AG04449 (cell line): ENCODE measurements at places on chromosomes 16 and 17.

GRCh38 chr17:44067545-44067940 lies 1.1 kb upstream of the LSM12 start:
- DNase-seq: no peak

DNA sequence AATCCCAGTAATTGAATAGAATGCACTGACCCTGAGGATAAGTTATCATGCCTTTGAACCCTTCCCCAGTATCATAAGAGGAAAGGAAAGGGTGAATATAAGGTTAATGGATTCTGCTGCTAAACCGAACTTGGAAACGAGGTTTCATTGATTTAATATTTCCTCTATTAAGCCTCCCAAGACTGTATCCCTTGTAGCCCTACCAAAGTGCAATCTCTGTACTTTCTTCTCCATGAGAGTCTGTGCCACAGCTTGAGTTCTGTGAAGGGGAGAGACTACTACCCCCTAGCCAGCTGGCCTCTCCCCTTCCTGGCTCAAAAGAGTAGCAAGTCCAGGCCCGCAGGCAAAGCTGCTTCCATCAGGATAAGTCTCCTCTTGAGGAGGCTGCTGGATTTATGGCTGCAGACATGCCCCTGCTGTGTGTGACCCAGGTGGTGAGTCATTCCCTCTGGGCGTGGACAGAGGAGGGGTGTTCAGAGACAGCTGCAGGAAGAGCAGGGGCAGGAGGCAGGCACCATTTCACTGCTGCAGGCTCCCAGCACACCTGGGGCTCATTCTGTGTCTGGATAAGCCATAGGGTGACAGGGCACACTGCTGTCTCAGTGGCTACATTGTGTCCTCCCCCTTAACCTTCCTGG lies 58.4 kb downstream of the TOM1L2 start:
- DNase-seq: peak; percentile 59

- DNase-seq: peak; percentile 31
These were observed 38.8 kb downstream of the C16orf95 start for GRCh38 chr16:87278191-87279093.

DNA sequence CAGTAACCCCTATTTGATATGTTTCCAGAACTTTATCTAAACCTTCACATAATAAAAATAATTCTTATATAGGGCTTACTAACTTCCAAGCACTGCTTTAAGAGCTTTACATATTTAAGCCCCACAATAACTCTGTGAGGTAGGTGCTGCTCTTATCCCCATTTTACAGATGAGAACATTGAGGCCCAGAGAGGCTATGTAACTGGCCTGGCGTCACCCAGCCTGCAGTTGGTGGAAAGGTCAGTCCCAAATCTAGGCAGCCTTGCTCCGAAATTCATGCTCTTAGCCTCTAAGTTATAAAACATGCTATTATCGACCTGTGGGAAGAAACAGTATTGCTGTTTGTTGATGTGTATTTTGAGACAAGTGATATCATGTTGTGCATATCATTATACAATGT lies 9.0 kb downstream of the NLRC5 start:
- DNase-seq: no peak

- no peak for DNase-seq
These were observed 67.1 kb downstream of the CLEC18A start for GRCh38 chr16:70018254-70018653.

GRCh38 chr16:89315791-89316581 lies 98.5 kb downstream of the ZNF778 start:
- DNase-seq: no peak

- DNase-seq: no peak
These were observed 45.8 kb downstream of the STAT3 start for GRCh38 chr17:42342242-42343008.

DNA sequence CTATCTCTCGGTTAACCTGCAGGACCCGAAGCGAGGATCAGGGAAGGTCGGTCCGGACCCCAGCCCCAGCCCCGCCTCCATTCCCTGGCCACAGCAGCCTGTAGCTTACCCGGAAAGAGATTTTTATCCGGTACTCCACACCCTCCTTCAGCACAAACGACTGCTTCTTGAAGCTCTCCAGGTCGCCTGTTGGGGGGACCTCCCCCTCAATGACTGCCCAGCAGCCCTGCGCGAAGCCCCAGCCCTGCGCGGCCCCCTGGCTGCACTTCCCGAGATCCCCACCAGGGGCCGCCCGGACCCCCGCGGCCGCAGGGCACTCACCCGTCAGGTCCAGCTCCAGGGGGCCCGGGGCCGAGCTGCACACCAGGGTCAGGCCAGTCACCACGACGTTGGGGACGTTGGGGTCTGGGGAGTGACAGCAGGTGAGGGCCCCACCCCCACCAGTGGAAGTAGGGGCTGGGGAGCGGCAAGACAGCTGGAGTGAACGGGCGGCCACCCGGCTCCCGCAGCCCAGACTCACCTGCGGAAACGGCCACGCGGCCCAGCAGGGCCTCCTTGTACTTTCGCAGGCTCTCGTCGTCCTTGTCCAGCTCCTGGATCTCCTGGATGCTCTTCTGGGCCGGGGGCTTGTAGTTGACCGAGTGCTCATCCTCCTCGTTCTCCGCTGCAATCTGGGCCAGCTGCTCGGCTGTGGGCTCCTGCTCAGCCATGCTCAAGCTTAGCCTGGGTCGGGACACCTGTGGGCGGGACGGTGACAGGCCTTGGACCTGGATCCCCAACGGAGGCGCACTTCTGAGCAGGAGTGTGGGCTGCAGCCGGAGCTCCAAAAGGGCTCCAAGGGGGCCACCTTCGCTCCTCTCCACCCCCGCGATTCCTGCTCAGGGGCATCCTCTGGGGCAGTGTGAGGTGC lies 1.7 kb downstream of the ARHGDIA start:
- no peak for DNase-seq

DNA sequence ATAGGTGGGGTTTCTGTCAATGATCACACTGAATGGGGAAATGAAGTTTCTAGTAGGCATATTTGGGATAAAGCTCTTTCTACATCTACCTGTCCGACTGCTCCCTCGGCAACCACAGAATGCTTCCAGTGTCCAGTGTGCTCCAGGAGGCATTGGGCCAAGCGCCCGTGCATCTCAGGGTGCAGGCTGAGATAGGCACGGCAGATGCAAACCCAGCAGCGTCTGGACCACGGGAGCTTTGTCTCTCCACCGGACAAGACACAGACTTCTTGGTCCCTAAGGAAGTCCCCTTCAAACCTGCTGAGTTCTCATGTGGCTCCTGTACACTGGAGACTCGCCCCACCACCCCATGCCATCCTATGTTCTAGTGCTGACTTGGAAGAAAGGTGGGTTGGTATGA lies 202.8 kb downstream of the RPTOR start:
- no peak for DNase-seq

GRCh38 chr17:307741-308507 lies 44.7 kb downstream of the RPH3AL start:
- no peak for DNase-seq

GRCh38 chr17:37774504-37774903 lies 29.6 kb upstream of the HNF1B start:
- DNase-seq: no peak

- no peak for DNase-seq
These were observed 23.5 kb downstream of the TNRC6A start for GRCh38 chr16:24753000-24753399.

DNA sequence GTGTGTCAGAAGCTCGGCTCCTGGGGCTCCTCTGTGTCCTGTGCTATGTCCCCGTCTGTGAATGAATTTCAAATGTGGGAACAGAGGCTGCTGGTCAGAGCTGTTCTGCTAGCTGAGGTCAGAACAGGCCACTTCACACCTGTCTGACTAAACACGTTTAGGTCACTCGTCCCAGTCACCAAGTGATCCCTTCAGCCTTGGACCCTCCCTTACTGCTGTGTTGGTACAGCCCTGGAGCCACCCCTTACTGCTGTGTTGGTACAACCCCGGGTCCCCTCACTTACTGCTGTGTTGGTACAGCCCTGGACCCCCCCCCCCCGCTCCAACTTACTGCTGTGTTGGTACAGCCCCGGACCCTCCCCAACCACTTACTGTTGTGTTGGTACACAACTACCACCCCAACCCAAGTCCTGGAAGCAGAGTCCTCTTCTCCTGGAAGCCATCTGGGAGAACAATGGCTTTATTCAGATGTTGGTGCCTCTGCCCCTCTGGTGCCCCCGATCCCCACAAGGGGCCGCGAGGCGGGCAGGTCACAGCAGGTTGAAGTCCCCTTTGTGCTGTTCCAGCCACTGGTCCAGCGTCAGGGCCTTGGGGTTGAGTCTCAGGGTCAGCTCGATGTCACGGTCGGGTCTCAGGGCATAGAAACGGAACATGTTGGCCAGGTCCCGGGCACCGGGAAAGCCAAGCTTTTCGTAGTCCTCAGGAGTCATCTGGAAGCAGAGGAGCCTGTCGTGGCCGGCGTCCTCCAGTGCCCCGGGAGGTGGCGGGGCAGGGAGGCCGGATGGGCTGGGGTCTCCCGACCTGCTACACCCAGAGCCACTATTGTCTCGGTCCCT lies 13.0 kb downstream of the NMRAL1 start:
- no peak for DNase-seq

GRCh38 chr16:64445649-64446048 lies 676.2 kb downstream of the CDH11 start:
- no peak for DNase-seq

GRCh38 chr17:17018612-17019429 lies 23.4 kb upstream of the MPRIP start:
- no peak for DNase-seq

DNA sequence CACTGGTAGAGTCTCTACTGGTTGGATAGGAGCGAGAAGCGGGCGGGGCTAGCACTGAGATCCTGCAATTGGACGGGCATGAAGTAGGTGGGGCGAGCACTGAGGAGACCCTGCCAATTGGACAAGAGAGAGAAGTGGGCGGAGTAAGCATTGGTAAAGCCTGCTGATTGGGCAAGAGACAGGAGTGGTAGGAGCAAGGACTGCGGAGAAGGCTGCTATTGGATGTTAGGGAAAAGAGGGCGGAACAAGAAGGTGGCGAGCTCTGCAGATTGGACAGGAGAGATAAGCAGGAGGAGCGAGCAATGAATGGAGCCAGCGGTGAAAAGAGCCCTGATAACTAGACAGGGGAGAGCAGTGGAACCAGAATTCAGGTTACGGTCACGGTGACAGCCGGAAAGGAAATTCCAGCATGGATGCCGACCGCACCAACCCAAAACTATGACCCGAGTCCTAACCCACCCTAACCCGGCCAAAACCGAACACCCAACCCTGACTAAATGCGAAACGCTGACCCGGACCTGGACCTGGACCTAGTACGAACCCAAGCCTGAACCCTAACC lies 4.8 kb downstream of the SCGB1C2 start:
- no peak for DNase-seq

DNA sequence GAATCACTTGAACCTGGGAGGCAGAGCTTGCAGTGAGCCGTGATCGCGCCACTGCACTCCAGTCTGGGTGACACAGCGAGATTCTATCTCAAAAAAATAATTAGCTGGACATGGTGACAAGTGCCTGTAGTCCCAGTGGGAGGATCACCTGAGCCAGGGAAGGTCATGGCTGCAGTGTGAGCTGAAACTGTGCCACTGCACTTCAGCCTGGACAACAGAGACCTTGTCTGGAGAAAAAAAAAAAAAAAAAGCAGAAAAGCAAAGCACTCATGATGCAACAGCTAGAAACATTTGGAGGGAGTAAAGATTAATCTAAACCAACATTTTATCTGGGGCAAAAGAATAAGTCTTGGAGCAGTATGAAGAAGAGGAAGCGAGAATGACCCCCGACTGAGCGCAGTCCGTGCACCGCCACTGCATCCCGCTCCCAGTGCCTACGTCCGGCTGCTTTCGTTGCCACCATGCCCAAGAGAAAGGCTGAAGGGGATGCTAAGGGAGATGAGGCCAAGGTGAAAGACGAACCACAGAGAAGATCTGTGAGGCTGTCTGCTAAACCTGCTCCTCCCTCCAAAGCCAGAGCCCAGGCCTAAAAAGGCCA lies 8.2 kb downstream of the PRPSAP1 start:
- no peak for DNase-seq

GRCh38 chr16:11946433-11946832 lies 4.6 kb upstream of the NPIPB2 start:
- no peak for DNase-seq

DNA sequence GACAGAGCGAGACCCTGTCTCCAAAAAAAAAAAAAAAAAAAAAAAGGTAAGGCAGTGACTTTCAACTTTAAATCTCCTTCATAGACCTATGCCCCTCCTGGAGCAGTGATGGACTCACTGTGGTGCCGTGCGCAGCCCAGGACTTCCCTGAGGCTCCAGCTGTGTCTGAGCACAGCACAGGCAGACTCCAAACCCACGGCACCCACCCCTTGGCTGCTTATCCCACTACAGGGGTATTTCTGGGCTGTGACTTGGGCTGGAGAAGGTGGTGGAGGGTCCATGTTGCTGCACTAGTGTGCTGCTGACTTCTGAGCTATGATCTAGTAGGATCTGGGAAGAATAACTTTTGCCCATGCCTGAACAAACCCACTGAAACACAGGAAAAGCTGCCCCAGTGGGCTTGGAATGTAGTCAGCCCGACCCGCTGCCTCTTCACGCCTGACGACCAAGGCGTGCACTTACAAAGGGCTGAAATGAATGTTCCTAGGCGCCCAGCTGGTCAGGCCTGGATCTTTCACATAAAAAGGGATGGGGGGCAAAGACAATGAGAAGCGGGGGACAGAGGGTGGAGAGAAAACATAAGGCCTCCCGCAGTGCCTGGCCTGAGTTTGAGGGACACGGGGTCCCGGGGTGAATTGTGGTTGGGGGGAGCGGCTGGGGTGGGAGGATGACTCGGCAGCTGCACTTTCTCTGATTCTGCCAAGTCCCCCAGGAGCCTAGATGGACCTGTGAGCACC lies 83.0 kb downstream of the IRF8 start:
- no peak for DNase-seq

GRCh38 chr16:28865722-28866453 lies 2.2 kb downstream of the SH2B1 start:
- no peak for DNase-seq

- no peak for DNase-seq
These were observed 2.5 kb downstream of the TAC4 start for GRCh38 chr17:49845321-49845720.

- DNase-seq: no peak
These were observed 165.4 kb downstream of the AIPL1 start for GRCh38 chr17:6269478-6269877.

DNA sequence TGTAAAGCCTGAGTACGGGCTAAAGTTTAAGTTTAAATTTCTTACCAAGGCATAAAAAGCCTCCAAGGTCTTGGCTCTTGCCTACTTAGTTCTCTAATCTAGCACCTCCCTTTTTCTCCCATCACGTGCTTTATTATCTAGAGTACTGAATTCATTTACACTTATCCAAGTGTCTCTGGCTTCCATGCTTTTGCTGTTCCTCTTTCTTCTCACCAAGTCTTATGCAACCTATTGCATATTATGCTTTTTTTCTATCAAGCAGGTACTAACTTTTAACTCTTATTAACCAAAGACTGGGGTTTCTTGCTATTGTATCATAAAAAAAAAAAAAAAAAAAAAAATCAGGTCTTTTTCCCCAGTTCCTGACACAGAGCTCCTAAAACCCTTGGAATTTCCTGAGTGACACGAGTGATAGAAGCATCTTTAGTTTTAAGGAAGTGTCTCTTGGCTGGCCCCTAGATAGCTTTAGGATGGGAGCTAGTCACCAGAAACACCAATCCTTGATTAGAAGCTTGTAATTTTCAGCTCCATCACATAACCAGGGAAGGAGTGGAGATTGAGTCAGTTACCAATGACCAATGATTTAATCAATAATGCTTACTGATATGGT lies 44.9 kb downstream of the SSH2 start:
- DNase-seq: no peak

GRCh38 chr17:72706396-72706981 lies 386.0 kb downstream of the SLC39A11 start:
- no peak for DNase-seq

- no peak for DNase-seq
These were observed 187.4 kb upstream of the IRX6 start for GRCh38 chr16:55136356-55137150.
